ENCODE measurements at places on chromosomes 6 and 20.
A peak's percentile ranks its signal among the peaks of the same experiment; 100 is the strongest.

DNA sequence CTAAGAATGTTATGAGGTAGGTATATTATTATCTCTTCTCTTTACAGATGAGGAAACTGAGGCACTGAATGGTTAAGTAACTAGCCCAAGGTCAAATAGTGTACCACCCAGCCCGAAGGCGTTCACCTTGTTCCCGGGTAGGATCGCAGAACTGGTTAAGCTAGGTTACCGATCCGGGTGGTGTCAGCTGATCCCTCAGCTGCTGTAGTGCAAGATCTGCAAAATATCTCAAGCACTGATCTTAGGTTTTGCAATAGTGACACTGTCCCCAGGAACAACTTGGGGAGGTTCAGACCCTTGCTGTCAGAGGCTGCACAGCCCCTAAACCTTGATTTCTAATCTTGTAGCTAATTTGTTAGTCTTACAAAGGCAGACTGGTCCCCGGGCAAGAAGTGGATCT is 28.1 kb downstream of the SLC52A3 start:
- peak; percentile 87 for ATAC-seq

DNA sequence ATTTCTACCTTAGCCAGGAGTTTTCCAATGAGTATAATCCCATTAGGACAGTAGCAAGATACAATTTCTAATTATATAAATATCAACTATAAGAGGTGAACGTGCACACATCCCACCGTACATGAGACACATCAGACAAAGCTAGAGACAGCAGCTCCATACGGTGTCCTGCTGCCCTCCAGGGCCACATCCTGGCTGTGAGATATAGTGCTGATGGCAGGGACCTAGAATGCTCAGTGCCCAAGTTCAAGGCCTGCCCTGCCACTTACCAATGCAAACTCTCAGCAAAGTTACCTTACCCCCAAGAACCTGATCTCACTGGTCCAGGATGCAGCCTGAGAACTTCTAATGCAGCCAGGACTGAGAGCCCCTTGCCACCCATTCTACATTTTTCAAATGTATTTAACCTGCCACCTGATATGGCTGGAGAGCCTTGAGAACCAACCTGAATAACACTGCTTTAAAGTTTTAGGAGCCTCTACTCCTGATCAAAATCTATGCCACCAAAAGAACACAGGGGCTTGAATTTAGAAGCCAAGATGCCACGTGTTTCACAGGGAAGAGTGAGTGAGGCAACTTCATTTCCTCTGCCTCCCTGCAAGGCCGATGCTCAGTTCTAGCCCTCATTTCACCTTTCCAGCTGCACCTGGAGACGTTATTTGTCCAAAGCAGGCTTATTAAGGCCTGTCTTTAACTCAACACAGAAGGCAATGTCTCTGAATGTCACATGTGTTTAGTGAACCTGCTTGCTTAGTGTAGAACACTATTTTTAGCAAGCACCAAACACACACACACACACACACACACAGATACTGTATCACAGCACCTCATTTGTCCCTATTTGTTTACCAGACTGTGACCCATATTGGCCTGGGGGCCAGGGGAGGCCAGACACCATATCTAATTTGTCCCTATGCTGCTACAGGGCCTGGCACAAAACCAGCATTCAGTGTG is 6.1 kb downstream of the NFATC2 start:
- ATAC-seq = no peak

DNA sequence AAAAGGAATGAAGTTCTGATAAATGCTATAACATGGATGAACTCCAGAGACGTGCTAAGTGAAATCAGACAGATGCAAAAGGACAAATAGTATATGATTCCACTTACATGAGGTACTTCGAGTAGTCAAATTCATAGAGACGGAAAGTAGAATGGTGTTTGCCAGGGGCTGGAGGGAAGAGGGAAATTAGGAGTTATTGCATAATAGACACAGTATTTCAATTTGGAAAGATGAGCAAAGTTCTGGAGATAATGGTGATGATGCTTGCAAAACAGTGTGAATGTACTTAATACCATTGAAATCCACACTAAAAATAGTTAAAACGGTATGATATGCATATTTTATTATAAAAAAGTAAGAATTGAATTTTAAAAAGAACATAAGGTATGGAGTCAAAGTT is 84.9 kb upstream of the STXBP5 start:
- ATAC-seq = no peak

- no peak for ATAC-seq
These were observed 41.9 kb downstream of the EYA2 start for GRCh38 chr20:46936415-46937156.

GRCh38 chr6:154438882-154439415 is 71.5 kb downstream of the CNKSR3 start:
- no peak for ATAC-seq
